ENCODE measurements at places on chromosomes 2 and 18.

DNA sequence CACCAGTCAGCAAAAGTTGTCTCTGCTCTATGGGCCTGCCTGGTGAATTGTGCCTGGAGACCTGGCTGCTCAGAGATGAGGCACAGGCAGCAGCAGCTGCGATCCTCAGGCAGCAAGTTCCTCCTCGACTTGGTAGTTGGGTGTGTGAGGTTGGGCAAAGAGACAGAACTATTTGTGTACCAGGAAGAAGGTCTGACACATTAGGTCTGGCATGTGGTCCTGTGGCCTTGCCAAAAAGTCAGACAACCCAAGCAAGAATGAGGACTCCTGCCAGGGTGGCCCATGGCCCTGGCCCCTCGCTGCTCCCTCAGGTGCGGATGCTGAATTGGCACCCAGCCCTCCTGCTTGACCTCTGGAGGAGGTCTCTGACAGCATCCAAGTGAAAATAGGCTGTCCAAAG lies 192.7 kb downstream of the DYSF start:
- DNase-seq = no peak

DNA sequence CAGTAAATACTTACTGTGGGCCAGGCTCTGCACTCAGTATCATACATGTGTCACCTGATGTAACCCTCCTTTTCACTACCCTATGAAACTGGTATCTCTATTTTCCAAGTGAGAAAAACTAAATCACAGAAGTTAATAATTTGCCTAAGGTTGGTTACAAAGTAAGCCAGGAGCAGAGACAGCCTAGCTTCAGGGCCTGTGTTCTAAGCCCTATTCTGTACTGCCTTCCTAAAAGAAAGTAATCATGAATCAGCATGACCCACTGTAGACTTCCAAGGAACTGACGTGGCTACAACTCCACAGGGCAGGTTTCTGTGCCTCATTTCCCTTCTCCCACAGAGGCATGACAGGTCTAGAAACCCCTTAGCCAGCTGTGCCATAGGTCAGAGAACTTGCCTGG lies 14.3 kb downstream of the ZNF142 start:
- DNase-seq = no peak

GRCh38 chr2:178251151-178251955 lies 57.0 kb downstream of the OSBPL6 start:
- DNase-seq = no peak

DNA sequence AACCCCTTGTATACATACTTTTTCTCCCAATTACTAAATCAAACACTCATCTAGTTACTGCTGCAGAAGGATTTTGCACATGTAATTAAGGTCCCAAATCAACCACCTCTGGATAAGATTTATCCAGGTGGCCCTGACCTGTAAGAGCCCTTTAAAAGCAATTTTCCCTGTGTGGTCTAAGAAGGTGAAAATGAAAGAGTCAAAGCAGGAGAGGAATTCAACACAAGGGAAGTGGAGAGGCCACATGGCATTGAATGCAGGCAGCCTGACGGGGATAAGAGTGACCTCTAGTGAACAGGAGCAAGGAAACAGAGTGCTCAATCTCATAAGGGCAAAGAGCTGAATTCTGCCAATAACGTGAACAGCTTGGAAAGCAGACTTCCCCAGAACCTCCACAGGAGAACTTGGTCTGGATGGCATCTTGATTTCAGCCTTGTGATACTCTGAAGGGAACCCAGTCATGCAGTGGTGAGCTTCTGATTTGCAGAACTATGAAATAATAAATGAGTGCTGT lies 27.2 kb downstream of the PPP3R1 start:
- DNase-seq = peak; percentile 37

GRCh38 chr2:135162377-135162776 lies 110.3 kb downstream of the RAB3GAP1 start:
- no peak for DNase-seq

- no peak for DNase-seq
Observed at GRCh38 chr2:15178946-15179345, 382.2 kb downstream of the NBAS start.

DNA sequence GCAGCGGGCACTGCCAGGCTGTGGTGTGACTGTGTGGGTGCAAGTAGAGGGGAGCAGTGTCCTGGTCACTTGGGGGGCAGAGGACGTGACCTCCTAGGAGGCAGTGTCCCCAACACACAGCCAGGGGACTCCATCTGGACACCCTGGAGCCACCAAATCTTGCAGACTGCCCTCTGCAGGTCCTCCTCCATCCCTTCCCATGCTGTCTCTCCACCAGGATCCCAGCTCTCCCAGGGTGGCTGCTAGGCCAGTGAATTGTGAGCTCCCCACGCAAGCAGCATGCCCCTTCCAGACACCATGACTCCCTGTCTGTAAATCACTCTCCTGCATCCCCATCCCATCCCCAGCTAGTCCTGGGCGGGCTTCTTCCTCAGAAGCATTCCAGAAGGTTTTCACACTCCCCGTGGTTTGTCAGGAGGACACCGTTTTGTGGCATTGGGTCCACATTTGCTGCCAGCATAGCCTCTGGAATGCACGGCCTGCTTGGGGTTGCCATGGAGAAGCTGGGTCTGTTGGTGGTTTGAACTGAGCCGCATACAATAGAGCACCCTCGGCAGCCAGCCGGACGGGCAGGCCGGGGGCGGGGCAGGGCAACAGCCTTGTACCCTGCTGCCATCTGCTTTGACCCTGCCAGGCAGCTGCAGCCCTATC lies 210.7 kb downstream of the KLHL29 start:
- DNase-seq = peak; percentile 91

DNA sequence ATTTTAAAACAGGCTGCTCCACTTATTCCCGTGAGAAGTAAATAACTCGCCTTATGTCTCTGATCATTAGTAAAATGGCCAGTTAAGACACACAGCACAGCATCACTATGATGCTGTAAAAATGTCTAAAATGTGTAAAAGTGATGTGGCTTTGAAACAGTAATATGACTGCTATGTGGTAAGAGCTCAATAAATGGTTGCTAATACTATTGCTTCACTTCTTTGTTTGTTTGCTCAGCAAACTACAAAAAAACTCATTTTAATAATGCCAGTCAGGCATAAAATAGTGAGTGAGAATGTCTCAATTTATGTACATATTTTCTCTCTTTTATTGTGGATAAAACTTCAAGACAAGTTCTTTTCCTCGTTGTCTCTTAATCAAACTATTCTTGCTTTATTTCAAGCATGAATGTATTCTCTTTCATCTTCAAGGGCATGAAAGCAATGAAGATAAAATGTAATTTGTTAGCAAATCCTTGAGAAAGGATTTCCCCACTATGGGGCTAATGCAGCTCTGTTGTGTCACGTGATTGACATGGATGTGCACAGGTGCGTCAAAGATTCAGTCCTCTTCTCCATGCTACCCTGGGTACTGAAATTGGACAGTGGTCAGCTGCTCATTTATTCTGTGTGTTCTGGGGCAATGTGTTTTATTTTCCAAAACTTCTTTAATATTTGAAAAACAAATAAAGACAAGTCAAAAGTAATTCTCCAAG lies 387.2 kb downstream of the TRIB2 start:
- no peak for DNase-seq

GRCh38 chr18:30081122-30081521 lies 961.4 kb downstream of the DSC3 start:
- no peak for DNase-seq

DNA sequence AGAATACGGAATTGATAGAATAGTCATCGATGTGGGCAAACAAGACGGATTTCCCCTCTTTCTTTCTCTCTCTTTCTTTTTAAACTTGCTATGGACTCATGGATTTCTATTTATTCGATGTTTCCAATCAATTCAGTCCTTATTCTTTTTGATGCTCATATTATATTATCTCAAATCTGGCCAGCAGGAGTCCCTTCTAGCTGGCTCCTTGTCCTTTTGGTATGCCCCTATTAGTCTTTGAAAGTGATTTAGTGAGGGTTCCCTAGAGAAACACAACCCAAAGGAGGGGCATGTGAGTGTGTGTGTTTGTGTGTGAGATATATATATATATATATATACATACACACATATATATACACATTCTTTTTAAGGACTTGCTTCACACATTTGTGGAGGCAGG lies 23.5 kb upstream of the BIN1 start:
- no peak for DNase-seq
